Stimulated activated CD8-positive, alpha-beta memory T cell treated with anti-CD3 and anti-CD28 coated beads, Interleukin-4, amount 100 ng/mL, for 1 hour (primary cell): ENCODE measurements at places on chromosomes 2 and 18.

GRCh38 chr2:32745191-32745590, 117.3 kb downstream of the TTC27 start:
- no peak for DNase-seq

- DNase-seq = no peak
Measured at GRCh38 chr2:193461431-193461934, 1266.8 kb upstream of the TMEFF2 start.

DNA sequence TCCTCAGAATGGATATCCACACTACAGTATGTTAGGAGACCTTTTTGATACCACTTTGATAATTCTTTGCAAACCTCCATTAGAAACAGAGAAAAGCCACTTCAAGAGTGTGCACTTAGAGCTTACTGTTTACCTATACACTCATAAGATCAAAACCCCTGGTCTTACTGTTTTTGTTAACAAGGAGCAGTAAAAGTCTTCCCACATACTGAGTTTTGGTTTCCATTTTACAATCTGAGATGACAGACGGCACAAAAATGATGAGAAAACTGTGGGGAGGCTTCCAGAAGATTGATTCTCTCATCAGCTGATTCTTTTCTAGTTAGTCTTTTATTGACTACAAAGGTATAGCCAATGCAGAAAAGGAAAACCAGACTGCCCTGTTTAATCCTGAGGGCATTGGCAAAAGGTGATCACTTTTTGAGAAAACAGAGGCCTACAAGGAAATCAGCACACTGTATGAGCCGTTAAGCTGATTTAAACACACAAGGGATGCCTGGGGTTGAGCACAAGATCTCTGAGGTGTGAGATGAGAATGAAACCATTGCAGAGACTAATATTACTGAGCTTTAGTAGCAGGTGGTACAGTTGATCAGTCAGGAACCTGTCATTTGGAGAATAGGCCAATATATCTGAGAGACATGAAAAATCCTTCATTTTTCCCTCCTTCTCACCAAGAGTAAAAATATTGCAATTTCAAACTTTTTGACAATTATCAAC, 368.6 kb downstream of the GRB14 start:
- DNase-seq = no peak

DNA sequence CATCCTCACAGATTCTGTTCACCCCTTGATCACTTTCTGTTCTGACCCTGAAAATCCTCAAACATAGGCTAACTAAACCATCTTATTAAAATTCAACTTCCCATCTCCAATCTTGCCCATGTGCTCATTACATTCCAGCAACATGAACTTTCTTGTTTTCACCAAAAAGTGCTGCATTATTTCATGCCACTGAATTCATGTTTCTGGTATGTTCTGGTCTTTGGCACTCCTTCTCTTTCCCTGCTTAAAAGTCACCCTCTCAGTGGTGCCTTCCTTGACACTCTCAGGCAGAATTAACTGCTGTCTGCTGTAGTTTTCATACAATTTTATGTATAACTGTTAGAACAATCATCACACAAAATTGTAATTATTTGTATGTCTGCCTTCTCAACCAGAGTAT, 247.7 kb upstream of the RBMS1 start:
- DNase-seq = no peak

- DNase-seq = no peak
Measured at GRCh38 chr2:60976256-60976850, 41.2 kb upstream of the PEX13 start.

DNA sequence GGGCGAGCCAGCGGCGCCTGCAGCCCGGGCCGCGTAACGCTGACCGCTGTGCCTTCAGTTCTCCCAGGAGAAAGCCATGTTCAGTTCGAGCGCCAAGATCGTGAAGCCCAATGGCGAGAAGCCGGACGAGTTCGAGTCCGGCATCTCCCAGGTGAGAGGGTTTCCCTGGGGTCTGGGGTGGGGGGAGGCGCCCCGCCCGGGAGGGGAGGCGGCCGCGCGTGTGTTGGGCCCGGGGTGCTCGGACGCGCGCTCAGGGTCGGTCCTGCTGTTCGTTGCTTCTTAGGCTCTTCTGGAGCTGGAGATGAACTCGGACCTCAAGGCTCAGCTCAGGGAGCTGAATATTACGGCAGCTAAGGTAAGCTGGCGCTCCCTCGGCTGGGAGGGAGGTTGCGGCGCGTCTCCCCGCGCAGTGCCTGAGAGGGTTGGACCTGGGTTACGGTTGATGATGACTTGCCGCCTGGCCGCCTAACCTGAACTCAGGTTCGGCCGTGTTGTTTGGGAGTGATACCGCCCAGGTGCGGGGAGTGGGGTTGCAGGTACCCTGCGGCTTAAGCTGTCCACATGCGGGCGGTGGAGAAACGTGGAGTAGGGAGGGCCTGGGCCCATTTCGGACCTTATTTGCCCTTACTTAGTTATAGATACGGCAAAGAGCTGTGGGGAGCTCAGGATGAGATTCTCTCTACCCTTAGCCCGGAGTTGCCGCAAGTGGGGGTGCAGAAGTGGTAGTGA, 638 bp downstream of the RPS7 start:
- DNase-seq = no peak

DNA sequence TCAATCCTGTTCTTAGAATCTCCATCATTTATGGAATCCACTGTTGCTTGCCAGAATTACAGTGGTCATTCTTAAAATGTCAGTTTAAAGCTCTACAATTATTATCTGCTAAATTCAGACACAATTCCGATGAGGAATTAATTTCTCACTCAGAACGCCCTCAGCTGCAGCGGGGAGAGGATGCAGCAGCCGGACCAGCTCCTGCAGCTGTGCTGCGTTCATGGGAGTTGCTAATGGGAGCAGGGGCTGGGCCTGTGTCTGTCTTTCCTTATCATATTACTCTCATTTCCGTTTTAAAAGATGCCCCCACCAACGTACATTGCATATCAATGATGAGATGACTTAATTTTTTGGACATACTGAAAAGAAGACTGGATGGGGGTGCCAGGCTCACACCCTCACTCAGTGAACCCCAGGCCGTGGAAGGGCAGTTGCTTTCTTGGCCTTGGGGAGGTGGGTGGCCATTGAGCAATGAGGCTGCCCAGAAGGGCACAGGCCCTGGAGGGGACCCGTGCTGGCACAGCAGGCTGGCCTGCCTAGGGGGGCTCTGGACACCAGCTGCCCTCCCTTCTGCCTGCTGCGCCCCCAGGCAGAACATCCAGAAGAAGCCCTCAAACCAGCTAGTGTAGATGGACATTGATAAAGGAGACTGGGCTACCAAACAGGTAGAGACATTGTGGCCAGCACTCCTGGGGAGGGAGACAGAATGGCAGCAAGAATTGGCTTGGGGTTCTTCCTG, 503.6 kb upstream of the MYT1L start:
- no peak for DNase-seq

DNA sequence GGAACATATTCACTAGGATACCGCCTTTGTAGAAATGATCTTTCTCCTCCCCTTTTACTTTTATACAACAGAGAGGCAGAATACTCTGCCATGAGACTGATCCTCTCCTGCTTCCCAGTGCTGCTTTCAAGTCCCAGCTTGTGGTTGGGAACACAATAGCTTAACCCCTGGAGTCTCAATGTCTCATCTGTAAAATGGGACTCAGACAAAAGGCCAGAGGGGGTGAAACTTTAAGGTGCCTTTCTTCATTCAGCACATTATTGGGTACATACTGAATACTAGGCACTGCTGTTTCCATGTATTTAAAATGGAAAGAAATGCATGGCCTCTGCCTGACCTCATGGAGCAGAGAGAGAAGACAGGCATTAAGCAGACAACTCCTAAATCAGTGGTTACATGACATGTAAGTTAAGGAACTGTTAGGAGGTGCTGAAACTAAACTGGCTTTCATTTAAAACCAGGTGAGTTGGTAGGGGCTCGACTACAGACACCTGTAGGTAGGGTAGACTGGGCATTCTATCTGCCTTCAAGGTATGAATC, 53.8 kb downstream of the MAP4K4 start:
- DNase-seq = no peak

- no peak for DNase-seq
Measured at GRCh38 chr2:209113026-209113425, 310.8 kb upstream of the MAP2 start.

DNA sequence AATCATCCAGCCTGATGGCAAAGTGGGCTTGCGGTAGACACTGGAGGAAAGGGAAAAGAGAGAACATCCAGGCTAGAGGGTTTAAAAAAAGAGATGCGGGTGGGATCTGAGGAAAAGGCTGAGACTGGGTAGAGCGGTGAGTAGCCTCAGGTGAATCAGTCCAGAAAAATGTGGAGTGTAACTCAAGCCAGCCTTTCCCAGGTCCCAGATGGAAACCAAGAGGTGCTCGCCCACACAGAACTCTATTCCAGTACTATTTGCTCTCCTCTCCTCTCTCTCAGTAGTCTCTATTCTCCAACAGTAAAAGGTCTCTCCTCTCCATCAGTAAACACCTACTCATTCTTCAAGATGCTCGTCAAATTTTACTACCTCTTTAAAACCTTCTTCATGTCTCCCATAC, 38.3 kb upstream of the NRP2 start:
- DNase-seq = no peak

GRCh38 chr2:1991126-1991525, 246.8 kb upstream of the PXDN start:
- DNase-seq = no peak

DNA sequence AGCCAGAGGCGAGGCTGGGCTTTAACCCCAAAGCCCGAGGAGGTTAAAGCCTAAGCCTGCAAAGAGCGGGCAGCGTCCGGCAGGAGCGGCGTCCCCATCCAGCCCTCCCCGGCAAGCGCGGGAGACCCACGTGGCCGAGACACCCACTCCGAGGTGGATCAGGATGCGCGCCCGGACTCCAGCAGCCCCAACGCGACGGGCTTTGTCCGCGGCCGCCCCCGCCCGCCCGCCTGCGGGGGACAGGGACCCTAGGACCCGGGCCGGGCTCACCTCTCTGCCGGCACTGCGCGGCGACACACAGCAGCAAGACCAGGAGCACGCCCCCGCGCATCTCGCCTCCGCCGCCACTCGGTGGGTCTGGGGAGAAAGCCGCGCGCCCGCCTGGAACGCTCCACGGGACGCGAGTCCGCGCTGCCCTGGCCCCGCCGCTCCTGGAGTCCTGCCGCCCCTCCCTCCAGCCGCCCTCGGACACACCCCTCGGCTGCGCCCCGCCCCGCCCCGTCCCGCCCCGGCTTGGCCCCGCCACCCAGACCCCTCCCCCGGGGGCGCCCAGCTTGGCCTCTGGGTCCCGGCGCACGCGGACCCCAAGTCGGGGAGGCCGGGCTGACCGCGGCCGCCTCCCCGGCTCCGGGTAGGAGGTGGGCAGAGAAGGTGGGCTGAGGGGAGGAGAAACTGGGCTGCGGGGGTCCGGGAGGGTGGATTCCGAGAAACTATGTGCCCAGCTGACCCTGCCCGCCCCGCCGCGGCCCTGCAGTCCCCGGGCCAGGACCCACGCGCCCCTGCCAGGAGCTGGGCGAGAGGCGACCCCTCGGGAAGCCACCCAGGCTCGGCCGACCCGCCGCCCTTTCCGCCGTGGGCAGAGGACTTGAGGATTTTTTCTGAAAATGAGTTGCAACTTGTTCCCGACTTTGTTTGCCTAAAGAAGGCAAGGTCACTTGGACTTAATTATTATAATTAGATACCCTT, at the start of gene LAMA1:
Gene LAMA1 (minus strand): TSS at position 408 of the 966 bp plus-strand sequence. CDS start 77 bp downstream, at position 331.
- no peak for DNase-seq

GRCh38 chr2:46663614-46664013, 184.2 kb downstream of the TMEM247 start:
- no peak for DNase-seq

- DNase-seq = no peak
Measured at GRCh38 chr2:240482141-240482540, 46.7 kb downstream of the GPC1 start.

GRCh38 chr2:177474301-177474700, 81.7 kb downstream of the AGPS start:
- DNase-seq = no peak

GRCh38 chr2:66236067-66236685, 198.7 kb upstream of the MEIS1 start:
- DNase-seq = no peak

DNA sequence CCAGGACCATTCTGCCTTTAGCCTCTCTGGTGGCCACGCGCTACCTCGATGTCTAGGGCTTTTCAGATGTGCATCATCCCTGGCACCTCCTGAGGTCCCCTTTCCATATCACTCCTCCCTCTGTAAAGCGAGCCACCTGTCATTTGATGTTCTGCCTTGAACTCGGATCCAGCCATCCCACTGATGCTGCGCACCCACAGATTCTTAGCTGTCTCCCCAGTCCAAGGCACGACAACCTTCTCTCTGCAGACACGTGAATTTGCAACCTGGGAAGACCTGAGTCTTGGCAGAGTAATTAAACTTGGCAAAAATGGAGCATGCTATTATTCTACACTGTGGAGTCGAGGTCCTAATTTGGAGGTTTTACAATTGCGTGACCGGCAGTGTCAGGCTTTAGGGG, 61.9 kb downstream of the NGEF start:
- DNase-seq = no peak

GRCh38 chr2:218187296-218188015, 20.7 kb upstream of the CXCR1 start:
- no peak for DNase-seq
